ENCODE measurements at places on chromosomes 6 and 20.

- DNase-seq, result no peak
These were observed 88.1 kb downstream of the GCLC start for GRCh38 chr6:53456809-53457208.

DNA sequence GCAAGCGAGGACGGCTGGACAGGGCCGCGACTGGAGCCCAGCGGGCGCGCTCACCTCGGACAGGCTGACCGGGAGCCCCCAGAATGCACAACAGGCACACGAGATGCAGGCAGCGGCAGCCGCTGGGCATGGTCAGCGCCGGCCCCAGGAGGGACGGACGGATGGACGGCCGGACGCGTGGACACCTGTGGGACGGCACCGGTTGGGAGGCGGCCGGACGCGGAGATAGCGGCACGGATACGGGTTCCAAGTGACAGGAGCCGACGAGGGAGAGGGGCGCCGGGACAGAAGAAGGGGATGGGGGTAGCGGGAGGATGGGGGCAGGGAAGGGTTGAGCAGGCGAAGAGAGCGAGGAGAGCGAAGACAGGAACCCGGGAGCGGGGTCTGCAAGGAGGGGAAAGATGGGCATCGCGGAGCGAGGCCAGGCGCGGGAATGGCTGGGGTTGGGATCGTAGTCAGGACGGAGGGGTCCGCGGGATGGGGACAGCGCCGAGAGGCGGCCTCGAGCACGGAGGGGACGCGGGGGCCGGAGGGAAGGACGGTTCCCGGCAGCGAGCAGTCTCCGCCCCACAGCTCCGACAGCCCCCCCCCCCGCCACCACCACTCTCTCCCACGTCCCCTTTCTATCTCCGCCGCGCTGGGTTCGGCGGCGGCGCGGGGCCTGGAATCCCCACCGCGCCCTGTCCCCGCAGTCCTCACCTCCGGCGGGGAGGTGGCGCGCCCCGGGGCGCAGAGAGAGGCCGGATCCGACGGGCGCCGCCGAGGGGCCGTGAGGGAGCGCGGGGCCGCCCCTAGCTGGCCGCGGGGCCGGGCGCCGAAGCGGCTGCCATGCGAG is 435 bp downstream of the DLK2 start:
- no peak for DNase-seq

GRCh38 chr6:64590965-64591675 is 955.5 kb downstream of the PHF3 start:
- DNase-seq, result no peak

DNA sequence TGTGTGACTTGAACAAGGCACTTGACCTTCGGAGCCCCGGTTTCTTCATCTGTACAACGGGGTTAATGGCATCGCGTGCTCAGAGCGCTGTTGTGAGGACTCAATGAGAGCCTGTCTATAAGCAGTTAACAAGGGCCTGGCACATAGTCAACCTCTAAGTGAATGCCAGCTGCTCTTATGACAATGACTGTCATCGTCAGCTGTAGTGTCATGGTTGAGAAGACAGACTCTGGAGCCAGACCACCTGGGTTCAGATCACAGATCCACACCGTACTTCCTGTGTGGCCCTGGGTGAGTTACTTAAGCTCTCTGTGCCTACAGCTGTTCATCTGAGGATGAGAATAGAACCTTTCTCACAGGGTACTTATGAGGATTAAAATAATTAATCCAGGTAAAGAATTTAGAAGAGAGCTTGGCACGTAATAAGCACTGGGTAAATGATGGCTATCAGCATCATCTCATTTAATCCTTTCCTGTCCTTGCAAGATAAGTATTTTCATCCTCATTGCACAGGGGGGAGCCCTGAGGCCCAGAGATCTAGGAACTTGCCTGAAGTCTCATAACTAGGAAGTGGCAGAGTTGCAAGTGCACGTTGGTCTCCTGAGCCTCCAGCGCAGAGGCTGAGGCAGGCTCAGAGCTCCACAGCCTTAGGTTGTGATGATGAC is 105.3 kb downstream of the EYA2 start:
- no peak for DNase-seq

DNA sequence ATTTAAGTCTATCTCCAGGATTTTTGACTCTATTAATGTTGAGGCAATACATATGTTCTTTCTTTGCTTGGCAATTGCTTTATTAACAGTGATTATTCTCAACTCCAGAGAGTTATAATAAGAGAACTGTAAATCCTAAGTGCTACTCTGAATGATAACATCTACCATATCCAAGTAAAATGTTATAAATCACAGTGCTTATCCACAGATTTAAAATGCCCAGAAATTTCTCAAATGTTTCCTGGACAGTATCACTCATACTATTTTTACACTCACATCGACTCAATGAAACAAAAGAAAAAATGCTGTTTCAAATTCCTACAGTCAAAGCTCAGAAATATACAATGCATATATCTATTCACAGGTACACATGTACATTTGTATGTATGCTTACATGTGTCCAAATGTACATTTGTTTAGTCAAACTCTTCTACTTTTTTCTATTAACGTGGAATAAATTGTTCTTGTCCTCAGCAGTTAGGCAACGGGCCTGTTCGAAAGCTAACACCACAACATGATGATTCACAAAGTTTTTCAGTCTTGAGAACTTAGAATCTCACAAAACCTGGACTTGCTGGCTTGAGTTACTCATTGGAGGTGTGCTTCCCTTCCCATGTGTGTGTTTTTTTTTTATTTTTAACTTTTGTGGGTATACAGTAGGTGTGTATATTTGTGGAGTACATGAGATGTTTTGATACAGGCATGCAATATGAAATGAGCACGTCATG is 193.0 kb downstream of the GJA10 start:
- no peak for DNase-seq

DNA sequence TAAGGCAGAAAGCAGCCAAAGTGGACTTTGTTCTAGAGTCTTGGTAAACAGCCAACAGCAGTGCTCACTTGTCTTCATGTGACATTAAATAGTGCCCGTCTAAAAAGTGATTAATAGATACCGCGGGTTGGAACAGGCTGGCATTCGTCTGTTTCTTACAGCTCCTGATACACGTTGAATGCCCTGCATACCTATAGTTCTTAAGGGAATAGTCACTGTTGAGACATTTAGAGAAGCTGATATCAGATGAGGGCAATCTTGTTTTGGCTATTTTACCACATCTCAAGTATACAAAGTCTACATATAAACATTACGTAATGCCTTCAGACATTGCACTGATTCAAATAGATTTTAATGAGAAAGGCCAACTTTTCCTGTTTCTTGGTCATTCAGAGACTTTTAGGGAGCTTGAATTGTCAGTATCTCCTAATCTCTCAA is 374.9 kb upstream of the FLRT3 start:
- DNase-seq, result no peak

DNA sequence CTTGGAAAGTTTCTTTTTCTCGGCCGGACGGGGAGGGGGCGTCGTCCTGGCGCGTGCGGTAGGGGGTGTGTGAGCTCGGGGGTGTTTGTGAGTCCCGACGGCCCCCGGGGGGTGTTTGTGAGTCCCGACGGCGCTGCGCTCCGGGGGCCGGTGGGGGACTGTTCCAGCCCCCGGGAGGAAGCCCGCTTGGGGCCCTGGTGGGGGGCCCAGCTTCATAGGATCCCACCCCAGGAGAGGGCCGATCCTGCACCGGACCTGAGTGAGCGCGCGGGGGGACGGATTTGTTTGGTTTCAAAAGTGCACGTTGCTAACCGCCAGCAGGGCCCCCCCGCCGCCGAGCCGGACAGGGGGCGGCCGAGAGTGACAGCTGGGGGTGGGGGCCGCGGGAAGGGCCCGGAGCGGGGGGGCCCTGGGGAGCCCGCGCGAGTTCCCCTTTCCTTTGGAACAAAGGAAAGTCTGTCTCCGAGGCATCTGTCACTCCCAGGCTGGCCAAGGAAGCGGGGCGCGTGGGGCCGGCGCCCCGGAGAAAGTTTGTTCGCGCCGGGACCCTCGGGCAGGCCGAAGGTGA is 485 bp downstream of the TGIF2 start:
- DNase-seq, result no peak

DNA sequence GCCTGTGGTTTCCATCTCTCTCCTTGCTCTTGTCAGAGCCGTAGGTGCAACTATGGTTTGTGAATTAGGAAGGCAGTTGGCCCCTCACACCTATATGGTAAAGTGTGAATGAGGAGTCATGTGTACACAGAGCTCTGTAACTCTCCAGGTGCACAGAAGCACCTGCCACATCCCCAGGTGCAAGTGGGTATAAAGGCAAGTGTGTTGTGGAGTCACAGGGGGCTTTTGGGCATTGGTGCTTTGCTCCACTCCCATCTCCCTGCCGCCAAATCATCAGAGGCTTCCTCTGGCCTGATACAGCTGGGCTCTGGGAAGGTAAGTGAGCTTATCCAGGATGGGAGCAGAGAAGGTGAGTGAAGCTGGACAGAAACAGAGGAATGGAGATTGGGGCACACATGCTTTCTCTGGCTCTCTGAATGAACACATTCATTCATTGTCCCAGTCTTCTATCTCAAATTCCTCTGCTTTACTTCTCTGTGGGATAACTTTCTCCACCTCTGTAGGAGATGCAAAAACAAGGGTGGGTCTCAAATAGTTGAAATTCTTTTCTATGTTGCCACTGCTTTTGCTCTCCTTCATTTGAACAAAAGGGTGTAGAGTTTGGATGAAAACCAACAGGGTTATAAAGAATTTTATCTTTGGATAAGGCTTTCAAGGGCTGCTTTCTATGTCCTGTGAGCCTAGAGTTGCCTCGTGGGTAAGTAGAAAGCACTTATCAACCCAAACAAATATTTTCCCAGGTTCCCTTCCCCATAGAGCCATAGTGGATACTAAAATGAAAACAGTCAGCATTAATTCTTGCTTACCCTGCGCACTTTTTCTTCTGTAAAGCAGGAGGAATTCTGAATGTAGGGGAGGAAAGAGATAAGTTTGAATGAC is 45.0 kb upstream of the RIPOR2 start:
- DNase-seq, result no peak

GRCh38 chr6:129041563-129041962 is 158.6 kb downstream of the LAMA2 start:
- DNase-seq, result no peak

- no peak for DNase-seq
These were observed 2.6 kb upstream of the GID8 start for GRCh38 chr20:62935204-62935967.

DNA sequence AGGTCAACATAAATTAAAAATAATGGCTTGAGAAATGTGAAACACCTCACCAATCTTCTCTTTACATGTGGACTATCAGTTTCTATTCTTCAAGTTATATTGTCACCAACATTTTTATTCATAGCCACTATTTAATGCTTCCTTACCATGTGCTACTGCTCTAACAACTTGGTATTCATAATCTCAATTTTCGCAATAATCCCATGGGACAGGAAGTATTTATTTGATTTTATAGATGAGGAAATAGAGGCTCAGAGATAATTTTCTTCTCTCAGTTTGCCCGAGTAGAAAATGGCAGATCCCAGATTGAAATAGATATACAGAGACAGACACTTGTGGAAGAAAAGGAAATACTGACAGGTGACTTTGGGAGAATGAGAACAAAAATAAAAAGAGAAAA is 66.6 kb downstream of the FAM83B start:
- no peak for DNase-seq

DNA sequence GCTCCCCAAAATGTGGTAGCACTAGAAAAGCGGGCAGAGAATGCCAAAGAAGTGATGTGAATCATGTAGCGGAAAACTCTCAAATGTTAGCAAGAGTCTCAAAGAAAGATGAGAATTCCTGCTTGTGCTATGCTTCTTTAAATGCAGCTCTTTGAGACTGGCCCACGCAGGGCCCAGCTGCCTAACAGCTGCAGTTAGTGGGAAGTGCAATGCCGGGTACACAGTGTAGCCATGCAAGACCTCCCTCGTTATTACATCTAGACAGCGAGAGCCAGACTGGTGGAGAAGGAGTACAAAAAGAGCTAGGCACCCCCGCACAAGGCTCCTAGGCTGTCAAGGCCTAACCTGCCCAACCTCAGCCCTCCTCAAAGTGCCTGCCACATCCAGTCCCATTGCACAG is 201.7 kb upstream of the PRDM1 start:
- no peak for DNase-seq

DNA sequence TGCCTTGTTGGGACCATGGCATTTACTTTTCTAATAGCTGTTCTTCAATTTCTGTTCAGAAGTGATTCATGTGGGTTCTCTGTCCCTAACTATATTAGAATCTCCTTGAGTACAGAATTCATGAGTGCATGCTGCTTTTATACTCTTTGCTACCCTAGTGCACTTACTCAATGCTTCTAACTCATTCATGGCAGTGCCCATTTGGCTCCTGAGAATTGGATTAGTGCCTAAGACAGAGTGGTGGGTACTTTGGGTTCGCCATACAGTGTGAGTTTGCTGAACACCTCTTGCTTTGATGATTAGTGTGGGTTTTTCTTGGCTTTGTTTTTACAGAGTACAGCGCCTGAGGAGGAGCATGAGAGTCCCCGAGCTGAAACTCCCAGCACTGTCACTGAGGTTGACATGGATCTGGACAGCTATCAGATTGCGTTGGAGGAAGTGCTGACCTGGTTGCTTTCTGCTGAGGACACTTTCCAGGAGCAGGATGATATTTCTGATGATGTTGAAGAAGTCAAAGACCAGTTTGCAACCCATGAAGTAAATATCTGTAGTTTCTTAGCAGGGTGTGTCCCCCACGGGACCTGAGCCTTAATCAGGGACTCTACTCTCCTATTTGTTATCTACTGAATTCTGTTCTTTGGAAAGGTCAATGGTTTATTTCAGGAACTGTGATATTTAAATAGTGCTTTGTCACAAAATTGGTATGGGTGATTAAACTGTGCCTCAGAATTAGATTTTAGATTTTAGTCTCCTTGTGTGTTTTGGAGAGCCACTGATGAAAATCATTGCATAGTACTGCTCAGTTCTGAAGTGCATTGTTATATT is 150.7 kb downstream of the UTRN start:
- no peak for DNase-seq

- no peak for DNase-seq
These were observed 79.5 kb upstream of the PREP start for GRCh38 chr6:105482227-105482844.

- no peak for DNase-seq
These were observed 20.7 kb downstream of the LRRC1 start for GRCh38 chr6:53815381-53816119.

- no peak for DNase-seq
These were observed 60.8 kb downstream of the CD24 start for GRCh38 chr6:106913676-106914280.

Measured in activated CD4-positive, CD25-positive, alpha-beta regulatory T cell treated with anti-CD3 and anti-CD28 coated beads, Interleukin-2, amount 50 U/mL, for 16 hours (primary cell).